ENCODE measurements at places on chromosomes 1 and 21. TPM values are rescaled to one million over a fixed set of nuclear protein-coding genes. Genes with fewer than 3 reads are reported as not detected.

The ADAMTS5 gene
- total RNA-seq = 59.2 TPM

The HRNR gene
- total RNA-seq = not detected

The DMRTA2 gene
- total RNA-seq = not detected

The TTC34 gene
- total RNA-seq = 0.32 TPM

The CLEC20A gene
- 0.48 TPM for total RNA-seq

The IL22RA1 gene
- not detected for total RNA-seq

The UBE2J2 gene
- 36.3 TPM for total RNA-seq

The CA6 gene
- total RNA-seq = not detected

The NBPF10 gene
- 4.7 TPM for total RNA-seq

The MEX3A gene
- 7.2 TPM for total RNA-seq

The MAB21L3 gene
- 3.2 TPM for total RNA-seq

The C8B gene
- not detected for total RNA-seq

The PCSK9 gene
- 2.9 TPM for total RNA-seq

The PEAR1 gene
- total RNA-seq = 9.3 TPM

The C8A gene
- not detected for total RNA-seq

The GPX7 gene
- total RNA-seq = 55.4 TPM

The DISC1 gene
- total RNA-seq = 32.0 TPM

The ZNF648 gene
- 0.11 TPM for total RNA-seq

The NPR1 gene
- 9.5 TPM for total RNA-seq

The NR5A2 gene
- 9.0 TPM for total RNA-seq

The KCNE1 gene
- total RNA-seq = 0.11 TPM

The SLAMF1 gene
- total RNA-seq = 0.21 TPM

The PUM1 gene
- total RNA-seq = 84.3 TPM

The CNR2 gene
- total RNA-seq = 0.11 TPM

The TUFT1 gene
- 9.7 TPM for total RNA-seq

The PPIAL4G gene
- total RNA-seq = 0.05 TPM

The OXCT2 gene
- total RNA-seq = 0.90 TPM

The SPSB1 gene
- total RNA-seq = 12.4 TPM

The MPZ gene
- 27.1 TPM for total RNA-seq

The PLXNA2 gene
- total RNA-seq = 15.1 TPM

The VSIG8 gene
- not detected for total RNA-seq

The ANKRD34A gene
- 0.21 TPM for total RNA-seq

The PRAMEF10 gene
- total RNA-seq = not detected

The SLC19A1 gene
- 4.2 TPM for total RNA-seq

The C1orf115 gene
- total RNA-seq = 10.0 TPM

The RAVER2 gene
- 25.7 TPM for total RNA-seq

The LINGO4 gene
- 0.16 TPM for total RNA-seq

The PDC gene
- total RNA-seq = not detected

The HSD3B1 gene
- not detected for total RNA-seq

The ASCL5 gene
- not detected for total RNA-seq

The CFAP74 gene
- 0.11 TPM for total RNA-seq

The RXRG gene
- 4.5 TPM for total RNA-seq

The SYT2 gene
- total RNA-seq = 0.21 TPM

The FHAD1 gene
- 2.0 TPM for total RNA-seq

The ADCY10 gene
- 0.37 TPM for total RNA-seq

The SERINC2 gene
- 8.9 TPM for total RNA-seq

The SPATA1 gene
- total RNA-seq = 1.2 TPM

The CFH gene
- 299 TPM for total RNA-seq

The CLDN19 gene
- total RNA-seq = 0.69 TPM

The RNF186 gene
- not detected for total RNA-seq

The RAP1GAP gene
- 4.0 TPM for total RNA-seq

The ECM1 gene
- 8.7 TPM for total RNA-seq

The SLC35A3 gene
- 68.7 TPM for total RNA-seq

The DISP1 gene
- 23.1 TPM for total RNA-seq

The IL6R gene
- 8.1 TPM for total RNA-seq

The KRTAP20-3 gene
- total RNA-seq = not detected

All from urinary bladder (tissue), 4 donors.